Stimulated activated CD4-positive, alpha-beta T cell treated with anti-CD3 and anti-CD28 coated beads, Interleukin-1b, Interleukin-23, amount 100 ng/mL, for 4 hours (primary cell): ENCODE measurements at places on chromosomes 2 and 18.
A peak's percentile ranks its signal among the peaks of the same experiment; 100 is the strongest.

GRCh38 chr2:10983711-10984110 is 72.0 kb downstream of the KCNF1 start:
- no peak for DNase-seq

GRCh38 chr2:31475692-31476091 is 61.1 kb upstream of the XDH start:
- DNase-seq: no peak

GRCh38 chr2:220224691-220225543 is 597.5 kb downstream of the SLC4A3 start:
- DNase-seq: no peak

- DNase-seq: no peak
Measured at GRCh38 chr18:37393945-37394609, 171.5 kb downstream of the CELF4 start.

DNA sequence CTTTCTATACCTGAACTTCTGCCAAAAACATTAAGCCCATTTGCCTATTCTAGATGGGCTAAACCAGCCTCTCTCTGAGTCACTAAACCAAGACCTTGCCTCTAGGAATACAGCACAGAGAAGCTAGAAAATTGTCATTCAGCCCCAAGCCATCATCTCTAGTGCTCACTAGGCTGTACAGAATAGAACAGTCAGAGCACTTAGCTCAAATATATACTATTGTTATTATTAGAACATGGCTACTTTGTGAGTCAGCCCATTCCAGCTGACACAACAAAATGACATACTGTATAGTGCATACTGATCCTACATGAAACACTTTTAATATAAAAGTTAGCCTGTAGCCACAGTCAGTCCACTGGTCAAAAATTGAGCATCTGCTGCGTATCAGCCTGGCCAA is 418.8 kb downstream of the NRXN1 start:
- DNase-seq: no peak

- no peak for DNase-seq
Measured at GRCh38 chr2:157427003-157427921, 16.6 kb downstream of the CYTIP start.

- DNase-seq: no peak
Measured at GRCh38 chr2:30255026-30255425, 23.7 kb downstream of the LBH start.

GRCh38 chr18:23992089-23992940 is 22.2 kb upstream of the TTC39C start:
- DNase-seq: no peak

- no peak for DNase-seq
Measured at GRCh38 chr2:227824711-227825110, 11.1 kb downstream of the CCL20 start.

DNA sequence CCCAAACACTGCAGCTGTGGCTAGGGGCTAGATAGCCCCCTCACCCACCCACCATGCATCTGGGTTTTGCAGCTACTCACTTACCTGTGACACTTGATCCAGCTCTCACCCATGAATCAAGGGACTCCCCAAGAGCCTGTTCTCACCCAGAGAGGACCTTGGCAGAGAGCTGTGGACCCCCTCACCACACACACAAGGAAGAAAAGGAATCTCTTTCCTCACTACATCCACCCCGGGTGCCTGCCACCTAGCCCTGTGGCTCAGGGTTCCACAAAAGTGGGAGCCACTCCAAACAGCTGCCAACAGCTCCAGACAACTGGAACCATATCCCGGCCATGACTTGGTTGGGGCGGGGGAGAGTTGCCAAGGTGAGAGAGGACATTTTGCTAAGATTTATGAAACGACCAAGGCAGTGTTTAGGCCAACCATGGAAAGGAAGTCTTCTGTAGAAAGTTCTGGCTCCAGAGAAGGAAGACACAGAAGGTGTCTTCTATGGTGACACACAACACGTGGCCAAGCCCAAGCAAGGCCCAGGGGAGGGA is 522.1 kb upstream of the RAB6C start:
- DNase-seq: no peak

- DNase-seq: no peak
Measured at GRCh38 chr2:241814393-241814642, 5.3 kb downstream of the NEU4 start.

- no peak for DNase-seq
Measured at GRCh38 chr2:67438337-67438736, 41.2 kb downstream of the ETAA1 start.

GRCh38 chr2:39481611-39482010 is 44.5 kb upstream of the MAP4K3 start:
- no peak for DNase-seq

- DNase-seq: no peak
Measured at GRCh38 chr2:168427451-168427850, 28.6 kb upstream of the CERS6 start.

DNA sequence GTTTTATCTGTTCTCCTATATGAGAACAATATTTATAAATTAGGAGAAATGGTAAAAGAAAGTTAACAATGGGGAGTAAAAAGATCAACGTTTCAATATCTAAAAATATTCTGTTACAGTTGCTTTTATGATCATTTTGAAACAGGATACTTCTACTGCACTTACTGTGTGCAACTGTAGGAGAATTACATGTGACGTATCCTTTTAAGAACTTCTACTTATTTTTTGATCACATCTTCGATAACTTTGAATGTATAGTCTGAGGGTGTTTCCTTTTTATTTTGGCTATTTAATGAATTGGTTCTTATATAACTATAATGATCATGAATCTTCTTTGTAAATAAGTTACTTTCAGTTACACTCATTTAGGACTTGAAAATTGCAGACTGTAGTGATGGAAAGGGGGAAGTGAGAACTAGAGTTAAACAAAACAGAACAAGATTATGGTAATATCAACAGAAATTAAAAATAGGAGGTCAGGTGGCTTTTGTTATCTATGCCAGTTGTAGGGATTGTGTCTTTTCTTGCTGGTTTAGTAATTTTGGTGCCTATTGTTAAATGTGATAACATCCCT is 109.9 kb downstream of the MSTN start:
- DNase-seq: no peak

DNA sequence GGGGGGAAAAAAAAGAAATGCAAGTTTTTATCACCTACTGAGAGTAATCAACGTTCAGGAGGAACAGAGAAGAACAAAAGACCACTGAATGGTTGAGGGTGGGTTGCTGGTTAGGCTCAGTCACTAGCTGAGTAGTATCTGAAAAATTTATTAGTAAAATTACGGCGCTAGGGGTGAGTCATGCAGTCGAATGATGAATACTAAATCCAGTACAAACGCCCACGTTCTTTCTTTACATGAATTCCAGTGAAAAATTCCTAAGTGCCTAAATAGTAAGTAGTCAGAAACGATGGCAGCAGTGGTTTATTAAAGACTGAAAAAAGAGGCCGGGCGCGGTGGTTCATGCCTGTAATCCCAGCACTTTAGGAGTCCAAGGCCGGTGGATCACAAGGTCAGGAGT is 52.0 kb downstream of the TEKT4 start:
- DNase-seq: no peak

DNA sequence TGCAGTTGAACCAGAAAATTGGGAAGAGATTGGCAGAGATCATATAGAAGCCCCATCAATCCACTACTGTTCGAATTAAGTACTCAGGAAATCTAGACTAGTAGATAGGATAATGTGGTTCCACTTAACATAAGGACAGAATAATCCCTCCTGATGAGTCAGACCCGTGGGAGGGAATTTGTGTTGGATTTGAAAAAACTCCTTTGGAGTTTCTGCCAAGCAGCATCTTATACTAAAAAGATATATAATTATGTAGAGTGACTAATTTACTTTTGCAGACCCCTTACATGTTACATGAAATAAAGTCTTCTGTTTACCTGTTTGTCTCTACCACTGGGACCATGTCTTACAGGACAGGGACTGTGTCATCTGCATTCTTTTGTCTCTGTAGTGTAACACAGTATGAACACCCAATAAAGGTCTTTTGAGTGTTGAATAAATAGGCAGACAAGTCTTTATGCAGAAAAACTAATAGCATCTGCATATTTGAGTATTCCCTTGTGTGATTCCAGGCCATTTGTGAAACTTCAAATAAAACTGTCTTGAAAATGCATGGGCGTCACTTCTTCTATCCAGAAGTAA is 122.6 kb upstream of the DNAJC10 start:
- no peak for DNase-seq

GRCh38 chr2:43125090-43125998 is 101.1 kb downstream of the ZFP36L2 start:
- DNase-seq: no peak

DNA sequence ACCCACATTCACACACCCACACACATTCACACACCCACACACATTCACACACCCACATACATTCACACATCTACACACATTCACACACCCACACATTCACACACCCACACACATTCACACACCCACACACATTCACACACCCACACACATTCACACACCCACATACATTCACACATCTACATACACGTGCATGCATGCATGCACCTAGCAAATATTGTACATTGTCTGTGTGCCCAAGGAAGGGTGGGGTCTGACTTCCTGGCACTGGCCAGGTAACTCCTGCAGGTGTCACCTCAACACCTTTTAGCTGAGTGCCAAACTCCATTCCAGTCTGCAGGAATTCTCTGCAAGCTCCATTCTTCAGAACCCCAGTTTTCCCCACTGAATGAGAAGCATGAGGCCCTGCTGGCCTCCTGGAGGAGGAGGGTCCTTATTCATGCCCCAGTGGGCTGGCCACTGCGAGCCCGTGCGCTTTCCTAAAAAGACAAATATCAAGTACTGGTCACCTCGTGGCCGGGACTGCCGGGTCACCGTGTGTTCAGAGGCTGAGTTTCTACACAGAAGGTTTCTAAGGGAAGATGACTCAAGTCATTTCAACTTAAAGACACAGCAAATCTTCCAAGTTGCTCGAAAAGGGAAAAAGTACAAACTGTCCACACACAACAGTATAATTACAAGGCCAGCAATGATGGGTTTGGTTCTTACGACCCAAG is 131.5 kb downstream of the HDAC4 start:
- peak; percentile 53 for DNase-seq

GRCh38 chr2:72863046-72863445 is 24.2 kb upstream of the SPR start:
- DNase-seq: no peak

DNA sequence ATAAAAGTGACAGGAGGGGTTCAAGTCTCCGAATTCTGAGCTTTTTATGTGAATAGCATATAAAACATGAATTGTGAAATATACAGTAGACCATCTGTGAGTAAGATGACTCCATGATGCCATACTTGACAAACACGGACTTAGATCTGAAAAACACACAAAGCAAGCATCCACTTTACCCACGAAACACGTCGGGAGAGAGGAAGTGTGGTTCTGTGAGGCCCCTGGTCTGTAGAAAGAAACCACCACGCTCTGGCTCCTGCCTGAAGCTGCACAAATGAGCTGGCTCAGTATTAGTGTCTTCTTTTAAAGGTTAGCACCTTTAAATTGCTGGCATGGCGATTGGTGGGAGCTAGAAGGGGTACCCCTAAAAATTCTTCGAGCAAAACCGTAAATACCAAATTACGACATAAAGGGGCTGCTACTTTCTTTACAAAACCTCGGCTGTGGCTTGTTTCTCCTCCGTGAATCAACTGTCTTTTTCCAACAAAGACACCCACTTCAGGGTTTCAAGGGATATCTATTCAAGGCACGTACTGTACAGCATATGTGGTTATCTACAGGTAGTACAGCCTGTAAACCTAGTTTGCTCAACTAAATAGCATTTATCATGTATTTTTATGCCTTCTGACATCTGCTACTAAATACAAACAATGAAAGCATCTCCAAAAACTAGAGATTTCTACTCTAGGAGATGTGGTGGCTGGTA is 70.9 kb downstream of the AFF3 start:
- no peak for DNase-seq

DNA sequence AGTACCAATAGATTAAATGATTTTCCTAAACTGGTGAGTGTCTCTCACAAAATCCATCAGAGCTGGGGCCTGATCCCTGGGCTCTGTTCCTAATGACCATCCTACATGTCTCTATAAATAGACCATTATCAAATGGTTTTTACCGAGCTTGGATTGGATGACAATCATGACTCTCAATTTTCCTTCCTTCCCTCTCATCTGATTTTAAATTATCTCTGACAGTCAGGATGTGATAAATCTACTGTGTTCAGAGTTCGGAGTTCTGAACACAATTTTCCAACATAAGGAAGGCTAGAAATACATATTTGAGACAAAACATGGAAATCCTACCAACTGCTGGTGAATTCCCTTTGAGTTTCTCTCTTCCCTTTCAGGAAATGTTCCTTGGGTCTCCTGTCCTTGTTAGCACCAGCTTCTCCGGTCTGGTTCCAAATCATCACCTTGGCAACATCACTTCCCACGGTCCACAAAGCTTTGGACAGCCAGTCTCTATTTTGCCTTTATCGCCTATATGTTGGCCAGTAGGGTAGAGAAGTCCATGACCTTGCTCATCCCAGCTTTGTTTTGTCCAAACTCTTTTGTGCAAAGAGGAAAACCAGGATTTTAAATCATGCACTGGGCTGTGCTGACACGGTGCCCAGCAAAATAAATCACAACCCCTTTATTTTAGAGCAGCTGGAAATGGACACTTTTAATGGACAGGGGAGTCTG is 139.6 kb upstream of the ITGA6 start:
- DNase-seq: no peak

DNA sequence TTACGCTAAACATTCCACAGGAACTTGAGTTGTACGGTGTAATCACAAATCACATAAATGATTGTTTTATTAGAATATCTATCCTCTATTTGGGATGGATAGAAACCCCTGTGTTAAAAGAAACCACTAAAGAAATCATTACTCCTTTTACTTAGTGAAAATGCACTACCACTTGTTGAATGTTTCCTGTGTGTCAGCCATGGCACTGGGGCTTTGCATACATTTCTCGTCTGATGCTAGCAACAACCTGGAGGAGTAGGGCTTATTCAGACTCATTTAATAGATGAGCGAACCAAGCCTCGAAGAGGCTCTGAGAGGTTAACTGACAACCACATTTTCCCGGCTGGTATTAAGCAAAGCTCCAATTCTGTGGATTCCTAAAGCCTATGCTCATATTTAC is 60.5 kb upstream of the PELI1 start:
- no peak for DNase-seq

DNA sequence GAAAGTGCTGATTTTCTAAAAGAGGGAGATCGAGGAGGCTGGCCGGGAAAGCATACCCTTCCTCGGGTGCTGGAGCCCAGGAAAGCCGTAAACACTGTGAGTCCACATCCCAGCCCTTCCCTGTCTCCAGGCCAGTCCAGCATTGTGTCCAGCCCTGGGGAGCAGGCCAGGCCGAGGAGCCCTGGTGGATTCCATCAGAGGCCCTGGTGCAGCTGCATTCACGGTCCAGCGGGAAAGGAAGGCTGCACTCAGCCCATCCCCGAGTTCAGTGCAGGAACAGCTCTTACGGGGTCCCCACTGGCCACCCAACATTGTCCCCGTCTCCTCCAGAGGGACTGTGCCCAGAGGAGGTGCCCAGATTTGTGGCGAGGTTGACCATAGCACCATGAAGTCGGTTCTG is 218.6 kb downstream of the KLHL29 start:
- no peak for DNase-seq

DNA sequence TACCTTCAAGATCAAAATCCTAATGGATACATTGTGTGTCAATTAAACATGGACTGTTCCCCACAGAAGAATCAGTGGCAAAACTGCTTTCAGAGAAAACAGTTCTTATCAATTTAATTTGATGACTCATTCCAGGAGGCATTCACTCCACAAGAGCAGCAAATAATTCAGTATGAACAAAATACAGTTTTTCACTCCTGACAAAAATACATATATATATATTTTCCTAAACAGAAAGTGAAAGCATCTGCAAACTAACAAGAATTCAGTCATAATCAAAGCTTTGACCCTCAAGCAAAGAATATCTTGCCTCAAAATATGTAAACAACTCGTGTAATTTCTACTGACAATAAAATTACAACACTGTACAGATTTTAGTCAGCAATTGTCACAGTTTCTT is 685.1 kb upstream of the SLC8A1 start:
- DNase-seq: no peak
